CD4-positive, alpha-beta T cell treated with Interleukin-21 for 1 hour (primary cell): ENCODE measurements at places on chromosomes 6 and 20.

- DNase-seq, result no peak
These were observed 12.2 kb downstream of the SAYSD1 start for GRCh38 chr6:39102821-39103136.

DNA sequence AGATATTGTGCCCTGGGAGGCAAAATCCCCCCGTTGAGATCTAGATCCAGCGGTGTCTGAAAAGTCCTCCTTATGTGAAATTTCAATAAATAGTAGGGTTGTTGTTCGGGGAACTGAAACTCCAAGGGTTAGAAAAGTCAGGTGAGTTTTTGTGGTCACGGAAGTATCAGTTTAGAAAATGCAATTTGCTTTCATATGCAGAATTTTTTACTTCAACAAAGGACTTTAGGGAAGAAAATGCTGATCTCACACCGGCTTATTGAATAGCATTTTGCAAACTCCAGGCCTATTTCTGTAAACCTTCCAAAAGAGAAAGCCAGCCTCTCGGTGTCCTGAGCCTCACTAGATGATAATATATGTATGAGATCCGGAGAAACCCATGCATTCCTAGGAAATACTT, 254.7 kb downstream of the TSHZ2 start:
- no peak for DNase-seq

GRCh38 chr20:7171911-7172310, 404.4 kb downstream of the BMP2 start:
- DNase-seq, result no peak

GRCh38 chr6:147135211-147135681, 69.0 kb upstream of the STXBP5 start:
- no peak for DNase-seq

- DNase-seq, result no peak
These were observed 449.5 kb downstream of the PHF3 start for GRCh38 chr6:64085126-64085525.

GRCh38 chr6:23394681-23395080, 731.3 kb upstream of the NRSN1 start:
- no peak for DNase-seq
